ENCODE measurements at places on chromosomes 5 and 9. TPM values are rescaled to one million over a fixed set of nuclear protein-coding genes. Genes with fewer than 3 reads are reported as not detected.

MEIKIN gene
- not detected for total RNA-seq

FIBCD1 gene
- 8.8 TPM for total RNA-seq

TAS2R1 gene
- total RNA-seq = not detected

GRCh38 chr5:89597878-89598277 lies 714.9 kb upstream of the MEF2C start:
- H3K4me1 ChIP-seq = peaks cover 9% of the 10 kb centered on the region
- H3K27me3 ChIP-seq = no peaks in the 10 kb centered on the region
- H3K27ac ChIP-seq = no peak overlapping the region
- H3K4me3 ChIP-seq = no peak overlapping the region

GRCh38 chr5:128225245-128226030 lies 141.9 kb downstream of the SLC12A2 start:
- H3K27ac ChIP-seq = no peak overlapping the region
- no peaks in the 10 kb centered on the region for H3K27me3 ChIP-seq
- no peaks in the 10 kb centered on the region for H3K4me1 ChIP-seq

DNA sequence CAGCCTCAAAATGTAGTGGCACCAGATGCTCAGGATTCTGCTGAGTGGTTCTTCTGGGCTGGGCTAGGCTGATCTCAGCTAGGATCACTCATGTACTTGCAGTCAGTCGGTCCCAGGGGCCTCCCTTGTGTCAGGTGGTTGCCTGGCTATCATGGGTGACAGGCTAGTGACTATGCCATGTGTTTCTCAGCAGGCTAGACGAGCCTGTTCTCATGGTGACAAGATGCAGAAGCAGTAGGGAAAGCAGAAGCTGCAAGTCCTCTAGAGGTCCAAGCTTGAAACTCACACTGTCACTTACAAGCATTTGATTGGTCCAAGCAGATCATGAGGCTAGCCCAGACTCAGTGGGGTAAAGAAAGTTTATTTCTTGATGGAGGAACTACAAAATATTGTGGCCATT lies 15.2 kb upstream of the KCNMB1 start:
- no peak overlapping the region for H3K27ac ChIP-seq

DNA sequence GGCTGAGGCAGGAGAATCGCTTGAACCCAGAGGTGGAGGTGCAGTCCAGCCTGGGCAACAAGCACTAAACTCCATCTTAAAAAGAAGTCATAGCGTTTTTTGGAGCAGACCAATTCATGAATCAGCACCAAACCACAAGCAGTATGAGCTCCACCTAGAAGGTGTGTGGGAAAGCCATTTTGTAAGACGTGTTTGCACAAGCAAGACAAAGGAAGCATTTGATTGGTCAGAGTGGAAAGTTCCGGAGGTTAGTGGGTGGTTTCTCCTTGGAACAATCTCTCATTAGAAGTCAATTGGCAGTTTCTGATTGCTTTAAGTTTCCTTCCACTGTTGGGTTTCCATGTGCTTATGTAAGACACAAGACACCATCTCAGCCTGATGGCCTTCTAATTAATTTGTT lies 5.0 kb downstream of the SRD5A1 start:
- H3K4me3 ChIP-seq = no peak overlapping the region
- H3K27me3 ChIP-seq = no peaks in the 10 kb centered on the region
- peaks cover 6% of the 10 kb centered on the region for H3K4me1 ChIP-seq
- H3K27ac ChIP-seq = peak overlapping the region; percentile 54

DNA sequence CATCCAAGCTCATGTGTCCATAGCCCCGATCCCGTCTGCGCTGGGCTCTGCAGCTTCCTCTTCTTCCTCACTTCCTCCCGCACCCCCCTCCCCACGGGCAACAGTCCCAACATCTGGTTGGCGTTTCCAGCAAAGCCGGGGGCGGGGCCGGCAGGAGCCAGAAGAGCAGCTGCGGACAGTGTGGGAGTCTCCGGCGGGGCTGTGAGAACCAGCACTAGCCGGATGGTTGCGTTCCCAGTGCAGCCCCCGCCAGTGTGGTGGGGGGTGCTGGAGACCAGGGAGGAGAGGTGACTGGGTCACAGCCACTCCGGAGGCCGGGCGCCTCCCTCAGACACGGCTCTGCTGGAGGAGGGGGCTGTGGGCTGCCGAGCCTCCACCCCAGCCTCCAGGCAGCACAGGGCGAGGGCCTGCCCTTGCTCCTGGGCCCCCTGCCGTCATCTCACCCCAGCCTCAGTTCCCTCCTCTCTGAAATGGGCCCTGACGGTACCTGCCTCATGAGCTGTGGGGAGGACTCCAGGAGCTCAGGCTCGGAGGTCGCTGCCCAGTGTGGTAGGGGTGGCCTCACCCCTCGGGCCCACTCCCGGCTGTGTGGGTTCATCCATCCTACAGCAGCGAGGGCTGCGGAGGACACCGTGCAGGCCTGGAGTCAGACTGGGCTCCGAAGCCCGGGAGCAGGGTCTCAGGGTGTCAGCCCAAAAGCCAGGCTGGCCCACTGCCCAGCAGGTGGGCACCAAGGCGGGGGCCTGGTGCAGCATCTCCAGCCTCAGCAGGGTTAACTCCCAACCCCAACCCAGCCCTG lies 41.5 kb upstream of the NOTCH1 start:
- H3K36me3 ChIP-seq = no peaks in the 10 kb centered on the region
- H3K27me3 ChIP-seq = no peaks in the 10 kb centered on the region
- peaks cover 39% of the 10 kb centered on the region for H3K4me1 ChIP-seq
- peak overlapping the region; percentile 29 for H3K4me3 ChIP-seq
- peak; percentile 86 for DNase-seq

DNA sequence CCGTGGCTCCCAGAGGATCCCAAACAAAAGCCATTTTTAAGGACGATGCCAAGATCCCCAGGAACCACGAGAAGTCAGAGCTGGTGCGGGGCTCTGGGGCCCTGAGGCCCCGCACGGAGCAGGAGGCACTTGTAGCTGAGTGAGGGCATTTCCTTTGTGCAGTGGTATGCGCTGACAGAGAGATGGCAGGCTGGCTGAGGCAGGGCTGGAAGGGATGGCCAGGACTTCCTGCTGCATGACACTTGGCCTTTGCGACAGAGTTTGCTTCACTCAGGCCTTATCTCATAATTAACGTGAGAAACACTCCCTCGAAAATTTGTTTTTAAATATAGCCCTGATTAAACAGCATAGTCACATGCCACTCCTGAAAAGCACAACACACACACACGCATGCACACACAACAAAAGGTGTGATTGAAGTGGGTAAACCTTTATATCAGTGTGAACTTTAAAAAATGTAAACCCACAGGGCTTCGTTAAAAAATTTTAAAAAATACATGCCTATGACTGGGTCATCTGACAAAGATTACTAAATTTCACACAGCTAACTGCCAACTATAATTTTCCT lies 536.6 kb downstream of the PDE4D start:
- DNase-seq = peak; percentile 47
- H3K4me1 ChIP-seq = peaks cover 45% of the 10 kb centered on the region
- H3K27me3 ChIP-seq = no peaks in the 10 kb centered on the region
- H3K27ac ChIP-seq = peak overlapping the region; percentile 60

GRCh38 chr9:94603259-94604160 lies 9.9 kb upstream of the FBP2 start:
- H3K27me3 ChIP-seq = no peaks in the 10 kb centered on the region
- peaks cover 23% of the 10 kb centered on the region for H3K4me1 ChIP-seq
- DNase-seq = peak; percentile 93
- no peaks in the 10 kb centered on the region for H3K36me3 ChIP-seq

DNA sequence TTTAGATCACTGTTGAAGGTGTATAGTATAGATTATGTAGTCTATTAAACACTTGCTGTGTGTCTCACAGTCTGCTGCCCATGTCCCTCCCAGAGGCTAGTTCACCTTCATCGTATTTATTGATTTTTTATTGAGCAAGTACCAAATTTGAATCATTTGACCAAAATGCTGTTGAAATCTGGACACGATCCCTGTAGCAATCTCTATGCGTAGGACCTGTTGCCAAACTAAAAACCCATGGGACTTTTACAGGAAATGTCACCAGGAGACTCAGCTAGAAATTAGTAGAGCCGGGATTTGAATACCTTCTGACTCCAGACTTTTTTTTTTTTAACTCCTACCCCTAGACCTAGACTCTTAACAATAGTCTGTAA lies 17.5 kb downstream of the SLC31A1 start:
- H3K4me1 ChIP-seq = no peaks in the 10 kb centered on the region
- H3K27ac ChIP-seq = no peak overlapping the region
- no peaks in the 10 kb centered on the region for H3K36me3 ChIP-seq
- no peaks in the 10 kb centered on the region for H3K27me3 ChIP-seq
- no peak overlapping the region for H3K4me3 ChIP-seq

DNA sequence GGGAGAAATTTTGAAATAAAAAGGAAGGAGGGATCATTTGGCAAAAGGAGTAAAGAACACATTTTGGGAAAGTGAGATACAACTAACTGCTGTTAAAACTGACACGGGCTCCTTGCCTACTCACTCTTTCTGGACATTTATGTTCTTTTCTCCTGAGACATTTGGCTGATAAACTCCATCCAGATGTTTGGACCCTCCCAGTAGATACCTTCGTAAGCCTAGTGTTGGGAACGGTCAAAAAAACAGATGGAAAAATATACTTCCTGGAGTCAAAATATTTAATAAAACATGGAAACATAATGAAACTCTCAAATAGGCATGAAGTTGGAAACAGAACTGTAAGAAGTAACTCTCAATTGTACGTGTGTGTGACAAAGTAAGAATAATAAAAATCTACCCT lies 360.1 kb upstream of the RIOK2 start:
- no peak for DNase-seq
- no peak overlapping the region for H3K27ac ChIP-seq
- H3K4me3 ChIP-seq = no peak overlapping the region
- H3K4me1 ChIP-seq = peaks cover 32% of the 10 kb centered on the region
- no peaks in the 10 kb centered on the region for H3K27me3 ChIP-seq
- peaks cover 3% of the 10 kb centered on the region for H3K36me3 ChIP-seq

MEF2C gene
- 1.4 TPM for total RNA-seq

DNA sequence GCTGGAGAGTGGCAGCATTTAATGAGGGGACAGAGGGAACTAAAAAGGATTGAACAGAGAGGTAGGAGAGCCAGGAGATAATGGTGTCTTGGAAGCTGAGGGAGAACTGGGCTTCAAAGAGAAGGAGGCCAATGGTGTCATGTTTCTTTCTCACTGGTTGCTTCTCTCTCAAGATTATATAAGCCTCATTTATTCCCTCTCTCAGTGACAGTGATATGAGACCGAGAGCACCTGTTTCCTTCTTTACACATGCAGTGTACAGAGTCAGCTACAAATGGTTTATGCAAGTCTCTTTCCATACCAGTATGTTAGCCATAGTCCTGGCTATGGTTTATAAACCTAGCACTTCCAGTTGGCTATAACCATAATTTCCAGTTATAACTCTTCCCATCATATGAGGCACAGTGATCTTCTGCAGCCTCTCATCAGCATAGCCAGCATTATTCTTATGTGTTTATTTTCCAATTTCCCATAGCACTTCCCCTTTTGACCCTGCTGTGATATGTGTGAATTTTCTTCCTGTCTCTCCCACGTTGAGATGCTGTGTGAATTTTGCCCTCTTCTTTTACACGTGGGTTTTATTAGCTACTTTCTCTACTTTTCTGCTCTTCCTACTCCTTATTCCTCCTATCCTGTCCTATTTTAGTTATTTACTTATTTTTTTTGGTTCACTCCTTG lies 71.2 kb downstream of the UNC13B start:
- H3K27me3 ChIP-seq = no peaks in the 10 kb centered on the region
- H3K27ac ChIP-seq = no peak overlapping the region
- no peak for DNase-seq
- H3K4me1 ChIP-seq = 0 out of 2 replicates have a peak, but pooled peaks cover 2% of the 10 kb centered on the region

DNA sequence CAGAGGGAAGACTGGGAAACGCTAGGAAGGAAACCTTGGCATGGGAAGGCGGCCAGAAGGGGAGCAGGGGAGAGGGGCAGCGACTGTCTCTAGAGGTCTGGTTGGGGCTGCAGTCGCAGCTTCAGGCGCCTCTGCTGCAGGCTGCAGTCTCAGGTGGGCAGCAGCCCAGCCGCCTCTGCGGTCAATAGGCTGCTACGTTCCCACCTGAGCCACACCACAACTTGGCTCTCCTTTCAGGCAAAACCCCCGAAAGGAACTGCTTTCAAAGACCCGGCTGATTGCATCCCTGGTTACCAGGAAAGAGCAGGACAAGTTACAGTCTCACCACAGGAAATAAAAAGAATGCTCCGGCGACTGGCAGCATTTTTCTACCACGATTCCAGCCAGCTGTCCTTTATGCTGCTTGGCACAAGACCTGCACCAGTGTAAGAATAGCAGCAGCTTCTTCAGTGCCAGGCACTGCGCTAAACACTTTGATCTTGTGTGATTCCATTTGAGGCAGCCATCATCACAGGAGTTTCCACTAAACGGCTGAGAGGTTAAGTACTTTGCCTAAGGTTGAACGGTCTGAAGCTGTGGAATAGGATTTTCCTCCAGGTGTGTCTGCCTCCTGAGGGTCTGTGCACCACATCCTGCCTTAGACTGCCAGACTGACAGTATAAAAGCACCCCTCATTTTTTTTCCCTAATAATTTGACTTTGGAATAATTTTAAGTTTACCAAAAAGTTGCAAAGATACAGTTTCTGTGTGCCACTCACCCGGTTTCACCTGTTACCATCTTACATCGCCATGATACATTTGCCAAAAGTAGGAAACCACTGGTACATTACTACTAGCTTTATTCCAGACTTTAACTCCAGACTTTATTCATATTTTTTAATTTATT lies 7.5 kb downstream of the RPS14 start:
- peaks cover 39% of the 10 kb centered on the region for H3K36me3 ChIP-seq
- no peaks in the 10 kb centered on the region for H3K27me3 ChIP-seq
- peaks cover 34% of the 10 kb centered on the region for H3K4me1 ChIP-seq
- peak overlapping the region; percentile 82 for H3K27ac ChIP-seq
- DNase-seq = no peak
- no peak overlapping the region for H3K4me3 ChIP-seq

CCL27 gene
- total RNA-seq = 1.0 TPM

DNA sequence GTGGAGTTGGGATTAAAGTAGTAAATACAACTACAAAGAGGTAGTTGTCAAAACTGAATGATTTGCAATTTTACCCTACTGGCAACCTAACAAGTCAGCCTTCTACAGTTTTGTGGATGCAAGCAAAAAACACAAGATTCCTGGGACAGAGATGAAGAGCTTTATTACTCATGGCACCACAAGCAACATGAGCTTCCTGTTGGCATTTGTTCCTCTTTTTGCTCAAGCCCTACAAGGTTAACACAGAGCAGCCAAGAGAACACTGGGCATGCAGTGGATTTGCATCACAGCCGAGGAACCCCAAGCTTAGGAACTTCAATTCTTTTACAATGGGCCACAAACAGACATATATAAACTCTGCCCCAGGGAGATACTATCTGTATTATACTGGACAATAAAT lies 28.8 kb upstream of the DMAC1 start:
- H3K4me1 ChIP-seq = no peaks in the 10 kb centered on the region
- no peaks in the 10 kb centered on the region for H3K36me3 ChIP-seq
- H3K27ac ChIP-seq = no peak overlapping the region
- H3K27me3 ChIP-seq = no peaks in the 10 kb centered on the region
- H3K4me3 ChIP-seq = no peak overlapping the region
- DNase-seq = no peak

GRCh38 chr9:35464141-35465025 lies 25.5 kb upstream of the RUSC2 start:
- peaks cover 24% of the 10 kb centered on the region for H3K27me3 ChIP-seq
- H3K4me3 ChIP-seq = no peak overlapping the region
- H3K4me1 ChIP-seq = no peaks in the 10 kb centered on the region
- H3K27ac ChIP-seq = no peak overlapping the region
- peaks cover 13% of the 10 kb centered on the region for H3K36me3 ChIP-seq

FASTKD3 gene
- 8.7 TPM for total RNA-seq
